Stimulated activated CD4-positive, alpha-beta T cell treated with anti-CD3 and anti-CD28 coated beads, TNF-alpha, amount 100 ng/mL, for 1 hour (primary cell): ENCODE measurements at places on chromosomes 12 and 14.

DNA sequence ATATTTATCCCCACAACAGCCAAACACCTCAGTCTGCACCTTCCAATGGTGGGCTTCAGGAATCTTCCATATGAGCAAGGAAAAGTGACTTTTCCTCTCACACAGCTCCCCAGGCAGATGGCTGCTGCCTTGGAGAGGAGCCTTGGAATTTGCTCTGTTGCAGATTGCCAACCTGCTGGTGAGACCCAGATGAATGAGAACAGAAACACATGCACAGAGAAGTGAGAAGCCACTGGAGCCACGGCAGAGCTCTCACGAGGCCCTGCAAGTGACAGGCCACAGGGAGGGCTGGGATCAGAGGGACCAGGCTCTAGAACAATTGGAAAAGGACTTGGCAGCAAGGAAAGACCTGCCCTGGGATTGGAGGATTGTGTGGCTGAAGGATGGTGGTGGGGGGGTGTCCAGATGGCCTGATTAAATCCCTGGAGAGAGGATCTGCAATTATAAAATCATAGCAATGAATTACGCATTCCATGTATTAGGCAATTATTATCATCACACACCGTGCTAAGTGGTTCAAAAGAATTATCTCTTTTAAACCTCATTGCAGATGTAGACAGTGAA, 84.9 kb upstream of the PWP1 start:
- DNase-seq: no peak

GRCh38 chr14:36479344-36479743, 40.7 kb downstream of the NKX2-1 start:
- no peak for DNase-seq

DNA sequence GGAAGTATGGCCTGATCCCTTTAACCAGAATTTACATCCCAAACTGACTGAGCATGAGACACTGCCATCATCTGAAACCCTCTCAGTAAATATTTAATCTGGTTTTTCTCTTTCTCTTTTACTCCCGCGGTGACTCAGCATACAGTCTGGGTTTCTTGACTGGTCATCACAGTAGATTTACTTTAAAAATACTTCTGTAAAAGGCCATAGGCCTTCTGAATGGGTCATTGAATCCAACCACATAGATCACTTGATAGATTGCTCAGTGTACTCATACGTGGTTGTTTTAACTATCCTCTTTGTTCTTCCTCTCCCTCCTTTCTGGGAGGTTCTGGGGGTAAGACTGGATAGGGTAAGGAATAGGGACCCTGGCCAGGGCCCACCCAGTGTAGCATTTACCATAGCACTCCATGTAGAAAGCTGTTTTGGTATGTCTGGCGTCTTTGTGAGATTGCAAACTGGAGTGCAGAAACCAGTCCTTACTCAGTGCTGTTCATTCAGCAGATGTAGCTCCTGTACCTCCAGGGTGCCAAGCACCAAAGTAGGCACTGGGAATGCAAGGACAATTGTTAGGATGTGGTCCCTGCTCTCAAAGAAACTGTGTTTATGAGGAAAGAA, 165.7 kb downstream of the SRGAP1 start:
- no peak for DNase-seq

DNA sequence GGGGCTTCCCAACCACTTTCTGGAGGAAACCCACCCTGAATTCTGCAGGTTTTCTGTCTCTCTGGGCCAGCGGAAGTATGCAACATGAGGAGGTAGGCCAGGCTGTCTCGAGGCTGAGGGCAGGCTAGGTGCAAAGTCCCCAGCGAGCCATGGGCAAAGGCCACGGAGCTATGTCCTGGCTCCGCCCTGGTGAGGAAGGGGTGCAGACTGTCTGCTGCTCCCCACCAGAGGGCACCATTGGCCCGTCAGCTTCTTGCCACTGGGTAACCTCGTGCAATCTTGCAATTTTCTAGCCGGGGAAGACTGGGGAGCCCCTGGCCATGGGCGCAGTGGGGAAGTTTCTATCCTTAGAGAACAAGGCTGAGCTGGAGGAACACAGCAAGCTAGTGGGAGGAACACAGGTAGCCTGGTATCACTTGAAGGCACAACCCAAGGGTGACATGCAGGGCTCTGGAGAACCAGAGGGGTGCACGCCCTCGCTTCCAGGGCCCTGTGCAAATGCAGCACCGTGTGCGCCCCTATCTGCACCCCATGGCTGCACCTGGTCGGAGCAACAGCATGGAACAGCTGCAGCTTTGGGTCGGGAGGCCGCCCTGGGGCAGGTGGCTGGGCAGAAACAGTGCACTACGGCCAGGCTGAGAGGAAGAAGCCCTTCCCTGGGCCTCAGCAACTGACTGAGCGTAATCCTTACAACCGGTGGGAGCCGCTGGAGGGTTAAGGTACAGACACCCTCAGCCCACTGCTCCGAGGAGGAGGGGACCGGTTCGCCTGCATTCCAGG, 27.6 kb upstream of the RPLP0 start:
- peak; percentile 79 for DNase-seq

DNA sequence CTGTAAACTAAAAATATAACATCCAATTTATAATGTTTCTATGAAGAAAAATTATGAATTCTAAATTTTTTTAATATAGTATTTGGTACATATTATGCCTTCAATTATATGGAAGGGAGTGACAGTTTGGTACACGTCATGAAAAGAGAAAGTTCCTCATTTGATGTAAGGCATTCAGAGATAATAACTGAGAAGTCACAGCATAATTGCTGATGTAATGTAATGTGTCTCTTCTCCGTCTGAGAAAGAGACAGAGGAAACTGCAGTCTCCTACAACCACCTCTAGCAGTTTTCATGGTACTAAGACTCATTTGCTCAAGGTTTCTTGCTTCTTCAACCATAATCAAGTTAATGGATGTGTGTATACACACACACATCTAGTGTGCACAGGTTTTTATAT, 2.3 kb upstream of the CD69 start:
- DNase-seq: no peak

DNA sequence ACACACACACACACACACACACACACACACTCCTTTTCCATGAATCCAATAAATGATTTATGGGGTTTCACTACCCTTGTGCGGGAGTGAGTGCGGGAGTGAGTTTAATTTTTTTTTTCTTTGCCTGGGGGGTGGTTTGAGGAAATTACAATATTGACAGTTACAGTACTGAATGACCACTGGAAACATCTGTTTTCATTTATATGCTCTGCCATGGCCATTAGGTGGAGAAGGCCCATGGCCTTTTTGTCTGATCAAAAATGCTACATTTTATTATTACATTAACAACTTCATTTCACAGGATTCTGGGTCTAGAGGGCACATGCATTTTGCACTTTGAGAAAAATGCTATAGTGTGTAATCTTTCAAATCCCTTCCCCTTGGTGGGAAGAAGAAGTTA, 5.9 kb downstream of the TBX3 start:
- DNase-seq: no peak

GRCh38 chr14:81329640-81330381, 70.3 kb downstream of the STON2 start:
- DNase-seq: no peak
